ENCODE measurements at places on chromosomes 12 and 14.
A peak's percentile ranks its signal among the peaks of the same experiment; 100 is the strongest.

DNA sequence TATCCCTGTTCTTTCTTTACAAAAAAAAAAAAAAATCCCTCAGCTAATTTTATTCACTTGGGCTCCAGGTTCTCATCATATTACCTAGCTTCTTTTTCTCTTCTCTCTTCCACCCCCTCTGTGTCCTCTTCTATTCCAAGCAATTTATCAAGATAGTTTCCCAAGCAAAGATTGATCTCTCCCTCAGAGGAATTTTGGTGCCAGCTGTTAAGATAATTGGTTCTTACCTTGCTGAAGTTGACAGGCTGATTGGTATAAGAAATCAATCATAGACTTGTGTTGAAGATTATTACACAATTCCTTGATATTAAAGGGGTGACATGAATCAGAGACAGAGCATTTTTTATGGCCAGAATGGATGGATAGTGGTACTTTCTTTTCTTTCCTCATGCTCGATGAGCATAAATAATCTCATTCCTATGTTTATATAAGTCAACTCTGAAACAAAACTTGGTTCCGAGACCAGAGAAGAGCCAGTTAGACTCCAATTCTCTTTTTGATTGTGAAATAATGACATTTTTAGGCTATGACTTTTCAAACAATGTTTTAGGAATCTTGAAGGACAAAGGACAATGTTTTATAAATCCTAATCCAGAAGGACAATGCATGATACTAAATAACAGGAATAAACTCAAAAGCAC is 264.1 kb upstream of the PRKD1 start:
- DNase-seq: peak; percentile 56

GRCh38 chr14:67221248-67221981 is 19.8 kb upstream of the PALS1 start:
- peak; percentile 41 for DNase-seq

- DNase-seq: peak; percentile 68
These were observed at the start of gene ACTR10 for GRCh38 chr14:58199726-58200479. Gene ACTR10, plus strand, starts transcription at chr14:58200149. Its CDS starts 69 bp downstream, at chr14:58200218.

GRCh38 chr12:58584880-58585279 is 335.4 kb downstream of the LRIG3 start:
- DNase-seq: peak; percentile 46

DNA sequence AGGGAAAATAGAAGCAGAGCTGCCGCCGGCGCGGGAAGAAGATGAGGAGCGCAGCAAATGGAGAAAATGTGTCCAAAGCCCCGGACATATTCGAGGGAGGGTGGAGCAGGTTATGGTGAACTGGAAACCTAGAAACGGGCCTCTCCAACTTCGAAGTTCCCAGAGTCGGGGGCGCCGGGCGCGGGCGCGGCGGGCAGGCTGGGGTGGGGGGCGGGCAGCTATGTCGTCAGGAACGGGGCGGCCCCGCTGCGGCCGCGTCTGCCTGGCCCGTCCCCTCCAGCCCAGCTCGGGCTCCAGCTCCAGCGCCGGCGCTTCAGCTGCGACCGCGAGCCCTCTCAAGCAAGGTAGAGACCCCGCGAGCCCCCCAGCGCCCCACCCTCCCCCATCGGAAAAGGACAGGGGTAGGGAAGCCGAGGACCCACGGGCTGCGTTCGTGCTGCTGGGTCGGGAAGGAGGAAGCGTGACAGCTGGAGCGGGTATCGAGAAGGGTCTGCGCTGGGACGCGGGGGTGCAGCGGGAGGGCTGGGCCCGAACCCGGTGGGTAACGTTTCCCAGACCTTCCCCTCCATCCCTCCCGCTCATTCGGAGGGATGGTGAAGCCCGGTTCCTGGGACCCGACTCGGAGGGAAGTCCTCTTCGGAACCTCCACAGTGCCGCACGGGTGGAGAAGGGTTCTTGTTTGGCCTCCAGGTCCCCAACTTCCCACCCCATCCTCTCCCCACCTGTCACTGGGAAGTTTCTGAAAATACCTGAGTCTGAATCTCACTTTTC is 1.0 kb downstream of the DGKA start:
- peak; percentile 46 for DNase-seq

DNA sequence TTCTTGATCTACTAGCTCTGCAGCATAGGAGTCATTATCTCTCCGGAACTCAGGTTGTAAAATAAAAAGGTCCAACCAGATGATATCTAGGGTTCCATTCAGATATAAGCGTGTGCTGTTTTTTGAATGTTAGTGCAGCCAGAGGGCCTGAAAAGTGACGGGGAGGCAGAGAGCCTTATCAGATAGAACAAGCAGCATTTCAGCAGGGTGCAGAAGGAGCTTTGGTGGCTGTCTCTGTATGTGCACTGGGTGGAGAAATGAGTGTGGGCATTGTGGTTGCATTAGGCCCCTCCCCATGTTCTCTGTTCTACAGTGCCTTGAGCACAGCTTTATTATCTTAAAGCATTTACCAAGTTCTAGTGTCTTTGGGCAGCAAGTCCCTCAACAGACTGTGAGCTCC is 275.1 kb downstream of the NRXN3 start:
- no peak for DNase-seq

- no peak for DNase-seq
These were observed 115.4 kb downstream of the BCAT1 start for GRCh38 chr12:24833513-24833912.

DNA sequence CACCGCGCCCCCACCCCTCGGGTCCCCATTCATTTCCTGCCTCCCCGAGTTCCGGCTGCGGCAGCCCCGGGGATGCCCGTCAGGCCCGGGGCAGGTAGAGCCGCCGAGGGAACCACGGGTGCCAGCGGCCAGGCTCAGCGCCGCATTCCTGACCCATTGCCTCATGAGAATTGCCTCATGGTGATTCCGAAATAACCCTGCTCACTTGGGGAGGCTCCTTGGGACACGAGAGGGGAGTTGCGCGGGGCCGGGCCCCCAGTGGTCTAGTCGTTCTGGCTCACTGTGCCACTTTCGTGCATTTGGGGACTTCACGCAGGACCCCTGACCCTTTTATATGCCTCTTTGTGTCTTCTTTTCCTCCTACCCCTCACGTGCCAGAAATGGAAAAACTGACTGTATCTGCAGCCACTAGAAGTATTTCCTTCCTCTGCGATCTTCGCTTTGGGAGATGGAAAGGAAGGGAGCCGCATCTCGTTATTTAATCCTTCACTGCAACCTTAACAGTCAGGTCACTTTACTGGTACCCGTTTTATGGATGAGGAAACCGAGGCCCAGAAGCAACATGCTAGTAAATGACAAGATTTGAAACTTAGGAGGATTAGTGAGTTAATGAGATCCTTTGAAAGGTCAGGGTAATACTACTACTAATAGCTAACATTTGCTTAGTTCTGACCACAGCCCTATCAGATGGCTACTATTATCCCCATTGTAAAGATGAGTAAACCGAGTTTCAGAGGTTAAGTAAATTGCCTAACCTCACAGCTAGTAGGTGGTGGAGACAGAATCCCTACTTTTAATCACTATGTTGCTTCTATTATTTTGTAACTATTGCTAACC is 768 bp downstream of the PTPN11 start:
- DNase-seq: peak; percentile 82

DNA sequence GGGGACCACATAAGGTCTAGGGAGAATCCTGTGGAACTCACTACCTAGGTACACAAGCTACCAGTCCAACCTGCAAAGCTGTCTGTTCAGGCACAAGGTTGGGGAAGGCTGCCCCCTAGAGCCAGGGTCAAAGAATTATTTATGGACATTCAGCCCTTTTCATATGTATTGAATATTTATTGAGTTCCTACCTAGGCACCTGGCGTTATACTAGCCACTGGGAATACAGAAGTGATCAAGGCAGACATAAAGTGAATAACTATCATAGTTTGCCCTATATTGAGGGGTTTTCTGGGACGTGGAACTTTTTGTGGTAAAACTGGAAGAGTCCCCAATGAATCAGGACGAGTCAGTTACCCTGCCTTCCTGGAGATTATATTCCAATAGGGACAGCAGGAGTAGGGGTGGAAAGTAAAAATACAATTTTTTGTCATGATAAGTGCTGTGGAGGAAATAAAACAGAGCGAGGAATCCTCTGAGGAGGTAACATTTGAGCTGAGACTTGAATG is 5.8 kb upstream of the SLC48A1 start:
- no peak for DNase-seq

- no peak for DNase-seq
These were observed 652 bp upstream of the LRCOL1 start for GRCh38 chr12:132610866-132611602.

DNA sequence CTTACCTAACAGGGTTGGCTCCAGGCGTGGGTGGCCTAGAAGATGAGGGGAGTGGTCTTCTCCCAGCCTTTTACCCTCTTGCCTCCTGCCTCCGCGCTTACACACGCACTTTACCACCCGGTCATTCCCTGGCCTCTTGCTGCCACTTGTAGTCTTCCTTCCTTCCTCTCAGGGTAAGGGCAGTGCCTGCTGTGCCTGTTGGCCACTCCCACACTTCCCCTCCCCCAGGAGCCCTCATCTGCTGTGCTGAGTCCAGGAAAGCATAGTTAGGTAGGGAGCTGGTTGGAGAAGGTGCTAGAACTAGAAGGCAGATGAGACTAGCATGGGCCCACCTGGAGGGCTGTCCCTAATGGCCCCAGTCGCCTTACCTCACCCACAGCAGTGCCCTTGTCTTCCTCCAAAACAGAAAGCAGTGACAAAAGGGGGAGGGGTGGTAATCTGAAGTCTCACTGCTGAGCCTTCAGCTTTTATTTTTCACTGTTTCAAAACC is 54.3 kb upstream of the SRSF5 start:
- no peak for DNase-seq

DNA sequence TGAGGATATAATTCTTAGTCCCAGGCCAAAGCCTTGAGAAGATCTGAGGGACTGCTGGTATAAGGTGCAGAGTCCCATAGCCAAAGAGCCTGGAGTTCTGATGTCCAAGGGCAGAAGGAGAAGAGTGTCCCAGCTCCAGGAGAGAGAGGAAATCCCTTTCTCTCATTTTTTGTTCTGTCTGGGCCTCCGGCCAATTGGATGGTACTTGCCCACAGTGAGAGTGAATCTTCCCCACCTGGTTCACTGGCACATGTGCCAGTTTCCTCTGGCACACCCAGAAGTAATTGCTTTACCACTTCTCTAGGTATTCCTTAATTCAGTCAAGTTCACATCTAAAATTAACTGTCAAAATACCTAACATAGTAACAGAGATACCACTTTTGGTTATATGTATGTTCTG is 15.3 kb downstream of the ARID4A start:
- no peak for DNase-seq

DNA sequence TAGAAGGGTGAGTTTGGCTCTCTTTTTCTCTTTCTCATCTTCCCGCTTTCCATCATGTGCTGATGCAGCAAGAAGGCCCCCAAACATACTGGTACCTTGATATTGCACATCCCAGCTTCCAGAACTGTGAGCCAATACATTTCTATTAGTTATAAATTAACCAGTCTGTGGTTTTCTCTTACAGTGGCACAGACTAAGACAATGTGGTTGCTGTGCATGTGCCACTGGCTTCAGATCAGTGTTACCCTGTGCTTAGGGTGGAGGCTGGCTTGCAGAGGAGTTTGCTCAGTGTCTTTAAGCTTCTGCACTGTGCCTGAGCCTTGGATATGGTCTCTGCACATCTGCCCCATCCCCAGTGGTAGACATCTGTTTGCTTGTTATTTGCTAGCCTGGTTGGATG is 5.5 kb downstream of the IFI27L2 start:
- no peak for DNase-seq

- no peak for DNase-seq
These were observed 163.9 kb downstream of the MED13L start for GRCh38 chr12:116113398-116114130.

DNA sequence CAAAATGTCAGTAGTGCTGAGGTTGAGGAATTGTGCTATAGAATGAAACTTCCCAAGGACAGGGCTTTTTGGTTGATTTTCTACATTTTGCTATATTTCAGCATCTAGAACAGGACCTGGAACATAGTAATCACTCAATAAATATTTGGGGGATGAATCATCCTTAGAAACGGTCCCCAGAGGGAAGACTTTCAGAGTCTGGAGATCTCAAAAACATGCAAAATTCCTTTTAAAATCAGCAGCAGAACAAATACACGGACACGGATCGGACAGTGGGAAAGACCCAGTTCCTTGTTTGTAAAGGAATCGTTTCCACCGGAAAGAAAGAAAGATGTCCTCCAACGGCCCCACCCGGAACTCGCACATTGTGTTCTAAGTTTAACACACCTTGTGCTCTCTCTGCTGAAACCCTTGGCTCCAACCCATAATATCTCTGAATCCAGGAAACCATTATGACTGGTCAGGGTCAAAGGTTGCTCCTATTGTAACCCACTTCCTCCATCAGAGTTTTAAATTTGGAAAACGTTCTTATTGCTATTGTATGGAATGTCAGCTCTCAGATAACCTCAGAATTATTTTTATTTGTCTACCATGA is 617.2 kb downstream of the MED13L start:
- peak; percentile 78 for DNase-seq

DNA sequence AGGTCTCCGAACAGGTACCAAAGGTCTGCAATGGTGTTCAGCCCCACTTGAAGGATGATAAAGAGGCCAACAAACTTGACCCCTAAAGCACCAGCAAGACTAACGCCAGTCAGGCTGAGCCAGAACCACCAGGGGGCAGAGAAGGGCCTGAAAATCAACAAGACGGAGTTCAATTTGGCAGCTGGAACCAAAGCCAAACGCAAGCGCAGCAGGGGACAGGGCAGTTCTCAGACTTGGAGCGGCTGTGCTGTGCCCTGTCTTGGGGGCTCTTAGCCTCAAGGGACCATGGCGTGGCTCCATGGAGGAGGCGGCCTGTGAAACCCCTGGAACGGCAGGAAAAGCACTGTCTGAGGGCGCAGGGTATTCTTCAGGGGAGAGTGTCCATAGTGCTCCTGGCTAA is 19.6 kb downstream of the POMT2 start:
- peak; percentile 91 for DNase-seq

DNA sequence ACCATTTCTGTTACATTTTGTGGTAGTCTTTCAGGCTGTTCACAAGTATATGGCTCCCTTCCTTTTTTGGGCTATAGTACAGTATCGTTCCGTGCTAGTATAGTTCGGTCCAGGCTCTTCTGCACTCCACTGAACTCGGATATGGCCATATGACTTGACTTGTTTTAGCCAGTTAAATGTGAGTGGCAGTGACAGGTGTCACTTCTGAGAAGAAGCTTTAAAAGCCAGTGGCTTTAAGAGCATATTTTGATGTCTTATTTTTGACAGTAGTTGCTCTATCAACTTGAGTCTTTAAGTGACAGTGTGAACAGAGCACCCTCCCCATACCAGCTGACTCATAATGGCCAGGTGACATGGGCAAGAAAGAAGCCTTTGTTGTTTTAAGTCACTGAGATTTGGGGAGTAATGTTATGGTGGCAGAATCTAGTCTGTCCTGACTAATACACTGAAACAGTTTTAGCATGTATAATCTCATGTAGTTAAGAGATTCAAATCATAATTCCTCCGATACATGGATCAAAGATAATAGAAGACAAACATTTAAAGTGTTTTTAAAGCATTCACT is 64.6 kb downstream of the ANO4 start:
- DNase-seq: no peak

Measured in foreskin fibroblast (primary cell).